ENCODE measurements at places on chromosomes 3 and 15.

GRCh38 chr3:7447197-7447769 lies 586.4 kb downstream of the GRM7 start:
- no peak for DNase-seq

- no peak for DNase-seq
Observed at GRCh38 chr3:62574266-62574898, 201.0 kb upstream of the FEZF2 start.

GRCh38 chr15:64808785-64809453 lies 16.5 kb downstream of the PIF1 start:
- DNase-seq, result no peak

DNA sequence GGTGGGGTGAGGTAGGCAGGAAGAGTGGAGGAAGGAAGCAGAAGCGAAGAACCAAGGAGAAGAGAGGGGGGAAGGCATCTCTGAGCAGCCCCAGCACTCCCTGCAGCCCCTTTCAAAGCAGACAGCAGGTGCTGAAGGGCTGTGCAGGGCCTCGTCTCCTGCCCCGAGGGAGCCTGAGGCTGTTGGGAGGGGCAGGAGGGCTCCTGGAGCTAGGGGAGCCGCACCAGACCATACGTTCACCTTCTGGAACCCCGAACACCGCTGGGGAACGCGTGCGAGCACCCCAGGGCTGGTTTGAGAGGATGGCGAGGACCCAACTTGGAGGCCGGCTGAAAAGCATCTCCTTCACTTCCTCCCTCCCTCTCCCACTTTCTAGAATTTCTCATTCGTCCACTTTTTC lies 259.8 kb downstream of the FAM43A start:
- no peak for DNase-seq

- DNase-seq, result no peak
Observed at GRCh38 chr3:116667324-116667723, 42.3 kb upstream of the TUSC7 start.

DNA sequence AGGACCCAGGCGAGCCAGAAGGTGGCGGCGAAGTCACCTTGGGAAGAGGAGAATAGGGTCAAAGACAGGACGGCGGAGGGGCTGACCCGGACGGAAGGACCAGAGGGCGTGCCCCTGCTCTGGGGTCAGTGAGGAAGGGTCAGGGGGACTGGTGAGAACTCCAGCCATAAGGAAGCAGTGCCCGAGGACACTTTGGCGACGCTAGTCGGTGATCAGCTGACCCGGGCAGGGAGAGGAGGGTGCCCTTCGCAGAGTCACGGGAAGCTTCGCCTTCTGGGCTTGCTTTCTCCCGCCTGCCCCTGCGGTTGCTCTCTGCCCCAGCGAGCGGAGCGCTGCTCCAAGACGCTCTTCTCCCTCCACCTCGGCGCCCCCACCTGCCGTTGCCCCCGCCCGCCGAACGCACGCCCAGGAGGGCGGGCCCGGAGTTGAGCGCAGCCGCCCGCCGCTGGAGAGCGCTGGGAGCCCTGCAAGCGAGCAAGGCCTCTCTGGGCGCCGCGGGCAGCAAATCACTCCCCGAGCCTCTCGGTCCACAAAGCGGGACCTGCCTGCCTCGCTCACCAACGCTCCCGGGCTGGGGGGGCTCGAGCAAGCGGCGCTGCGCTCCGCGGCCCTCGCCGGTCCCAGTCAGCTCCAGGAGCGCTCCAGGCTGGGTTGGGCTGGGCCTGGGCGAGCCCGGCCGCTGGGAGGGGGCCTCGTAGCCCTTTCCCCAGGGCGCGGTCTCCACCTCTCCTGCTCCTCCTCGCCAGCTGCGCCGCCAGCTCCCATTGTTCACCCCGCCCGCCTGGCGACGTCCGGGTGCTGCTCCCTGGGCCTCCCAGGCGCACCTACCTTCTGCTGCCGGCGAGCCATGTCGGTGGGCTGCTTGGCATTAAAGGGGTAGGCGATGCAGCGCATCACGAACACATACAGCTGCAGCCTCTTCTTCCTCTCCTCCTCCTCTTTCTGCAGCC lies 1.2 kb downstream of the CADPS start:
- DNase-seq, result no peak

DNA sequence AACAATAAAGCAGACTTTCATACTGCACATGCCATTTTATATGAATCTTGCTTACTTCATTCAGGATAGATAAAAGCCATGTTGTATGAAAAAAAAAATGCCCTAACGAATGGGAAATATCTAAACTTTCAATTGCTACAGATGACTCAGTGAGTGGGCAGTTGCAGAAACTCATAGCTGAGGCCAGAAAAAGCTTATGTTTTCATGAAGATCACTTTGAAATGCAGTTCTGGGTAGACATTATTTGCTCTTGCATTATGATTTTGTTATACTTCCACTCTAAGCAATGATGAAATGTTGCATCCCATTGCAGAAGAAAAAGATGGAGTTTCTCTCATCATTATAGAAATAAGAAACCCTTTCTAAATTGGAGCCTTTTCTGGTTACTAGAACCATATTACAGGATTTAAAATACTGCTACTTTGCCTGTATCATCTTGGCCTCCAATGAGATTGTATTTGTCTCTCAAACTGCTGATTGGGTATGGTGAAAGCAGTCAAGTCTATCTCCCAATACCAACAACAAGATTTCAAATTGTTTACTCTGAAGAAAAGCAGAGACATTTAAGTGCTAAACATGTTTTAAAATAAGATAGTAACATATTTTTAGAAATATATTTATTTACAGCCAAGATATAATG lies 17.0 kb downstream of the PEAK1 start:
- DNase-seq, result peak; percentile 17

DNA sequence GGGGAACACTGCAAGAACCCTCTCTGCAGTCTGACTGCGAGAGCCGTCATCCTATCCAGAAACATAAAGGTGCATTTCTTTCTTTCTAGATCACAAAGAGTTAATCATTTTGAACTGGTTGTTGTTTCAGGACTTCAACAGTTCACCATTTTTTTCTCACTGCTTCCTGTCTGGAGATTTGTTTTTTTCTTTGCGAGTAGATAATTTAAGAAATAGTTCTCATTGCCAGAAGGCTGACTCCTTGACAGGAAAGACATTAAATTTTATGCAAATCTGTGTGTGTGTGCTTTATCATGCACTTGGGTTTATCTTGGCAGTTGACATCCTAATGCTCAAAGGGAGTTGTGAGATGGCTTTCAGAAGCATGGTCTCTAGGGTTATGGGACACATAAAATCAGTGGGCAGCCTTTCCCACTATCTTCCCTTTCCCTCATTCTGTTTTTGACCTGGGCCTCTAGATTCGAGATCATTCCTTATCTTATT lies 123.5 kb upstream of the TBL1XR1 start:
- DNase-seq, result no peak

- peak; percentile 37 for DNase-seq
Observed at GRCh38 chr15:93929375-93930094, 301.8 kb upstream of the MCTP2 start.

DNA sequence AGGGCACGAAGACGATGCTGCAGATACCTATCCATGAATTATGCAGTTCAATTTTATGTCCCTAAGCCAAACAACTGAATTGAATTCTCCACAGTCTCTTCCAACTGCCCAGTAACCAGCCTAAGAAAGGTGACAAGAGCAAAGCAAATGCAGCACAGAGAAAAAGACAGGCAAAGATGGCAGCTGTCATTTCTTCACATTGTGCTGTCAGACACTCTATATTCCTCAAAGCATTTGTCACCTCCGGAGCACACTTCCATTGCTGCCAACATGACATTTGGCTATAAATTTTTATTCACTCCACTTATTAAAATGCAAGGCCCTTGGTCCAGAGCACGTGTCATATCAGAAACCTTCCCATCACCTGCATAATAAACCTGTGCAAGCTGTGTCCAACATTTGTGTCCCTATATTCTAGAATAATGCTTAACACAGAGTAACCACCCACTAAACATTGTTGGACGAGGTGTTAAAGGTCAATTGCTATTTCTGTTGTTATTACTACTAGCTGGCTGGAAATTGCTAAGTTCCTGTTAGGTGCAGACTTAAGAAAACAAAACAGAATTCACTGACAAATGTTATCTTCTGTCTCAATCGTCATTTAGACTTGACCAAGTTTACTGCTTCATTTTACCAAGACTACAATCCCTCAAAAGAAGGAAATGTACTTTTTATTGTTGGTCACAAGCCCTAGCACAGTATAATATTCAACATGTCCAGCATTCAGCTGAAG lies 89.7 kb downstream of the MAGI1 start:
- DNase-seq, result no peak

DNA sequence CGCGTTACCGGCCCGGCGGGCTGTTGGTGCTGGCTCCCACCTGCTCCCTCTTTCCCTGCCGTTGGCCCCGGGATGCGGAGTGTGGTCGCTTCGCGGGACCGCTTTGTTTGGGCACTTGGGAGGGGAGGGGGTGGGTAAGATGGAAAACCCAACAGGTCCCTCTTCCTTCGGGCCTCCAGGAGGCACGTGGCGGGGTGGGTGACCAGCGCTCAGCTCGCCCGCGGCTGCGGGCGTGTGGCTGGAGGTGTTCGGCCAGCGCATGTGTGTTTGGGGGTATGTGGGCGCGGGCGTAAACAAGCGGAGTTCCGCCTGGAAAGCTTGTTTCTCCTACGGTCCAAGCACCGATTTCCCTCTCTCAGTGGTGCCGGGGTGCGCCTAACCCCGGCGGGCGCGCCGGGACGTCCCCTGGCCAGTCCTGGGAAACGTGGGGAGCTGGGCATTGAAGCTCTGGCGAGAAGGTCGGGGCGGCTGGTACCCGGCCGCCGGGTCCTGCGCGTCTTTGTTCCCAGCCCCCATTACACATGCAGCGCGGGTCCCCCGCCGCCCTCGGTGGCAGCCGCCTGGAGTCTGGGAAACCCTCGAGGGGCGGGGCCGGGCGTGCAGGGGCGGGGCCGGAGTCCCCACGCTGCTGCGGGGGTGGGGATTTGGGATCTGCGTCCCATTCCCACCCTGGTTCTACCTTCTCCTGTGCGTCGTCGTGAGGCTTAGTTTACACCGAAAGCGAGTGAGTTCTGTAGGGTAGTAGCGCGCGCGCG lies 1.4 kb downstream of the ACVR2B start:
- DNase-seq, result no peak

GRCh38 chr3:172223870-172224269 lies 184.5 kb downstream of the FNDC3B start:
- DNase-seq, result no peak
